Posterior vena cava (tissue), 2 donors: ENCODE measurements at places on chromosomes 11 and 22. TPM values are rescaled to one million over a fixed set of nuclear protein-coding genes. Genes with fewer than 3 reads are reported as not detected.

The CATSPERZ gene
- not detected for total RNA-seq

The MMP13 gene
- total RNA-seq = not detected

The ISX gene
- not detected for total RNA-seq

The B3GAT1 gene
- not detected for total RNA-seq

The LRRC56 gene
- 0.43 TPM for total RNA-seq

DNA sequence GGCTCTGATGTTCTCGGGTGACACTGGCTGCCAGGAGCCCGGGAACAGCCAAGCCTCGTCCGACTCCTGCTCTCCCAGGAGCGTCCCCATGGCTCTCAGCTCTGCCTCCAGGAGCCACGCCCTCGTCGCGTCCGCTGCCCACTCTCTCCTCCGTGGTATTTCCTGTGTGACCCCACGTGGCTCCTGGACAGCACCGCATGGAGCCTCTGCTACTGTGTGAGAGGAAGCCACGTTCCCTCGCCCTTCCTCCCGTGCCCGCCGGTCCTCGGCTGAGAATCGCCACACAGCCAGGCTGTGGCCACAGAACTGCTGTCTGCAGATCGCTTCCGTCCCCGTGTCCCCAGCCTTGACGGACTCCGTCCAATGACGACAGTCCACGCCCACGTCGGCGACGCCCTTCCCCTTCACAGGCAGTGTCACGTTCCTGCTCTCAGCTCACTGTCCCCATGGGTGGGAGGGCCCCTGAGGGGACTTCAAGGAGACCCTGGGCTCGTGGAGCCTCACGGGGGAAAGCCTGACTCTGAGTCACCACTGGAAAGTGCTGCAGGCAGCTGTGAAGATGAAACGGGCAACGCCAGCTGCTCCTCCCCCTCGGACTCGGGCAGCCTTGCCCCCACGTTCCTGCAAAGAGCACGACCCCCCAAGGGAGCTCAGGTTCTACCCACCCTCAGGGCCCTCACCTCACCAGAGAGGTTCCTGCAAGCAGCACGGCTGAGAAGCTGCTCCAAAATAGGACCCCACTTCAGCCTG lies 458.5 kb downstream of the BRD1 start:
- DNase-seq = peak; percentile 71

DNA sequence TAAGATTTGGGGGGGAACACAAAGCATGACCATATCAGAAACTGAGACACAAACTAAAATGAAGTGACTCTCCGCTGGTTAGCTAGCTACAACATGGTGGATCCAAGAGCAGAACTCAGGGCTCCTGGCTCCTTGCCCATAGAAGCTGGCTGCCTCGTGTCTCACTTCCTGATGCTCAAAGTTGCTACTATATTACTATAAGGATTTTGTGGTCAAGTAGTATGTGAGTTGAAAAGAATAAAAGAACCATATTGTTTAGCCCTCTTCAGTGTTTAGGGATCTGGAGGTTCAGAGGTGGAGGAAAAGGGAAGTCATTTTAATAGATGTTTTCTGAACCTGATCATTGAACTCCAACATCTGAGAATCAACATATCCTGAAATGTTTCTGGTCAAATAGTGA lies 16.9 kb upstream of the SIK2 start:
- no peak for DNase-seq

DNA sequence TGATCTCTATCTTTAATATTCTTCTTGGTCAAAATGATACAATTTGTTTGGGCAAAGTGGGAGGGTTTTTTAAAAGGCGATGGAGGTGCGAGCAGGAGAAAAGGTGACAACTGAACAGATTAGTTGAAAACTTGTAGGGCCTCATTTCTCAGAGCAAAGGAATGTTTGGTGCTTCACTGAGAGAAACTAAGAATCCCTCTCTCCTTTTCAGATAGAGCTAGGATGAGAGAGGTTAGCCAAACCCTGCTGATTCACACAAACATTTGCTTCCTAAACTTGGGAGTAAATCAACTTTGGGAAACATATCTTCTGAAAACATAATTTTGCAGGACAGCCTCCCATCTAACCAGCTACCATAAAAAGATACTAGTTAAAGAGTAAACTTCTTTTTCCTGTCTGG lies 57.0 kb downstream of the PHF21A start:
- DNase-seq = no peak

DNA sequence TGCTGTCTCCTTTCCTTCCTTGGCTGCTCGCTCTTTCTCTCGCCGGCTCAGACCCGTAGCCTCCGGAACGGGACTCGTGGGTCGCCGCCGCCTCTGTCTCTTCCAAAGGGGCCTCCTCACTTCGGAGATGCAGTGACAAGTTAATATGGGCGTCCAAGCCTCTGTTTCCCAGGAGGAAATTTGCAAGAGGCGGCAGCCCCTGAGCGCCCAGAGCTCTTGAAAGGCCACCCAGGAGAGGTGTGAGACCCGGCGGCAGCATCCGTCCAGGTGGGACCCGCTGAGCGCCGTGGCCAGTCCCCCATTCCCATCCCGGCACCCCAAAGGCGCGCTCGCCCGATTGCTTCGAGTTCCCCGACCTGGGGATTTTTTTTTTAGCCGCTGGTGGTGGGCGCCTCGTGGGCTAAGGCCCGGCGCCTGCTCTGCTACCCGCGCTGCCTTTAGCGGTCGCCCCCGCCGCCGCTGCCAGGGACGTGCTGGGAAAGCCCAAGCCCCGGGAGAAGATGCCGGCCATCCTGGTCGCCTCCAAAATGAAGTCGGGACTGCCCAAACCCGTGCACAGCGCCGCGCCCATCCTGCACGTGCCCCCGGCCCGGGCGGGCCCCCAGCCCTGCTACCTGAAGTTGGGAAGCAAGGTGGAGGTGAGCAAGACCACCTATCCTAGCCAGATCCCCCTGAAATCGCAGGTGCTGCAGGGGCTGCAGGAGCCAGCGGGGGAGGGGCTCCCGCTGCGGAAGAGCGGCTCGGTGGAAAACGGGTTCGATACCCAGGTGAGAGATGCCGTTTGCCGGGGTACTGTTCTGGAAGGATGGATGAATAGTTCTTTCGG lies 772 bp downstream of the NAV2 start:
- DNase-seq = no peak

DNA sequence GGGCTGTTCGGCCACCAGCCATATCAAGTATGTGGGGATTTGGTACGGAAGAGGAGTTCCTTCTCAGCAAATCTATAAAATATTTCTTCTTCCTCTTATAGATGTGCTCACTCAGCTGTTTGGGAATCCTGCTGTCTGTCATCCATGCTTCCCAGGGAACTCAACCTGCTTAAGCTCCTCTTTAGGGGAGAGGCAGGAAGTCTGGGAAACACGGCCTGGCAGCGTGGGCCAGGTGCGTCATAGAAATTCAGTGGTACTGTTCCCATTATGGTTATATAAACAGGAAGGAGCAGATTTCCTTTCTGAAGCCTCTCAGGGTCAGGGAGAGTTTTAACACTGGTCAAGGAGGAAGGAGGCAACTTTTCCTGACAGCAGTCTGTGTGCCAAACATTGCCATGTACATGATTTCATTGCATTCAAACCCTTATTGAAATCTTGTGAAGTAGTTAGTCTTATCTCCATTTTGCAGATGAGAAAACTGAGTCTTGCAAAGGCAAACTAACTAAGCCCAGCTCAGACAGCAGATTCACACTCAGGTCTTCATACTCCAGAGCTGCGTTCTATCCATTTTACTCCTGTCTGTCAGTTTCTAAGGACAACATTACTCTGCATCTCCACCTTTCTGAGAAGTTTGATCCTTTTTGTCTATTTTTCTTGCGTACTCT lies 35.4 kb upstream of the AMOTL1 start:
- DNase-seq = peak; percentile 84

DNA sequence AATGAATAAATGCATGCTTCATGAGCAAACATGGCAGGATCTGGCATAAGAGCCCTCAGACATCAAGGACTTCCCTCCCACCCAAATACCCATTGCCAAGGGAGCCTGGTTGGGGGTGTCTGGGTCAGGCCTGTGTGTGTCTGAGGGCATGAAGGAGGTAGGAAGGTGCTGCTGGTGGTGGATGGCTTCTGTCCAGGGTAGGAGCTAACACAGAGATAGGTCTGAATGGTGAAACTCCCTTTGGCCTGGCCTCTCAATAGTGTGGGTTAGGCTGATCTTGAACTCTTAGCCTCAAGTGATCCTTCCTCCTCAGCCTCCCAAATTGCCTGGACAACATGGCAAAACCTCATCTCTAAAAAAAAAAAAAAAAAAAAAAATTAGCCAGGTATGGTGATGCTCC lies 2.8 kb downstream of the AMPD3 start:
- DNase-seq = no peak

DNA sequence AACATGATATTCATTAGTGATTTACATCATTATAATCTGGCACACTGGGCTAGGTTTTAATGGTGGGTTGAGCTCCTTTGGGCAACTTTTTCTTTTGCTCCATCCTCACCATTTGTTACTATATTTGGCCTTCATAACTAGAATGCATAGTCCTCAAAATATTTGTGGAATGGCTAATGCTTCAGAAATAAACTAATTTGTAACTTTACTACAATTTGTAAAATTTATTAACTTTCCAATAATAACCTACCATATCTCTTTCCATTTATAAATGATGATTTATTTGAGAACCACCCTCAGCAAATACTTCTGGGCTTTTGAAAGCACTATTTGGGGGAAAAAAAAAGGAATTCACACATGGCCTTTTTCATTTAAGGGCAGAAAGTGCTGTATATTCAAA lies 79.7 kb downstream of the LARGE2 start:
- no peak for DNase-seq

DNA sequence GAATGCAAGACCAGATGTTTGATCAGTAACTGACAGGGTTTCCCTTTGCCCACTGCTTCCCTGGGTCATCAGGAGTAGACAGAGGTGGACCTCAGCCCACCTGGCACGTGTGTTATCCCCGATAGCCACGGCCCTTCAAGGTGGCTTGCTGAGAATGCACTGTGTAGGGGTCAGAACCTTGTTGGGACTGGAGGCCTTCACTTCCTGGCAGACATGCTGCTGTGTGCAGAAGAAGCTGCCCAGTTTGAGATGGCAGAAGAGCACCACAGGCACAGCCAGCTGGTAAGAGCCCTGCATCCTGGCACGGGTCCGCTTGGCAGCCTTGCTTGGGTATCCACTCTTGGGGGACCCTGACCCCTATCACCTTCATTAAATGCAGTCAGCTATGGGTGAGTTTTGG lies 81.8 kb downstream of the SFI1 start:
- DNase-seq = peak; percentile 40

- DNase-seq = no peak
Observed at GRCh38 chr22:26910845-26911244, 253.5 kb downstream of the MIAT start.

GRCh38 chr22:24424901-24425775 lies 2.3 kb upstream of the ADORA2A start:
- DNase-seq = peak; percentile 81

- peak; percentile 95 for DNase-seq
Observed at GRCh38 chr11:9265211-9266131, at the start of gene DENND5A. Gene DENND5A (minus strand): TSS chr11:9265350. CDS start chr11:9265069, 281 bp downstream.

DNA sequence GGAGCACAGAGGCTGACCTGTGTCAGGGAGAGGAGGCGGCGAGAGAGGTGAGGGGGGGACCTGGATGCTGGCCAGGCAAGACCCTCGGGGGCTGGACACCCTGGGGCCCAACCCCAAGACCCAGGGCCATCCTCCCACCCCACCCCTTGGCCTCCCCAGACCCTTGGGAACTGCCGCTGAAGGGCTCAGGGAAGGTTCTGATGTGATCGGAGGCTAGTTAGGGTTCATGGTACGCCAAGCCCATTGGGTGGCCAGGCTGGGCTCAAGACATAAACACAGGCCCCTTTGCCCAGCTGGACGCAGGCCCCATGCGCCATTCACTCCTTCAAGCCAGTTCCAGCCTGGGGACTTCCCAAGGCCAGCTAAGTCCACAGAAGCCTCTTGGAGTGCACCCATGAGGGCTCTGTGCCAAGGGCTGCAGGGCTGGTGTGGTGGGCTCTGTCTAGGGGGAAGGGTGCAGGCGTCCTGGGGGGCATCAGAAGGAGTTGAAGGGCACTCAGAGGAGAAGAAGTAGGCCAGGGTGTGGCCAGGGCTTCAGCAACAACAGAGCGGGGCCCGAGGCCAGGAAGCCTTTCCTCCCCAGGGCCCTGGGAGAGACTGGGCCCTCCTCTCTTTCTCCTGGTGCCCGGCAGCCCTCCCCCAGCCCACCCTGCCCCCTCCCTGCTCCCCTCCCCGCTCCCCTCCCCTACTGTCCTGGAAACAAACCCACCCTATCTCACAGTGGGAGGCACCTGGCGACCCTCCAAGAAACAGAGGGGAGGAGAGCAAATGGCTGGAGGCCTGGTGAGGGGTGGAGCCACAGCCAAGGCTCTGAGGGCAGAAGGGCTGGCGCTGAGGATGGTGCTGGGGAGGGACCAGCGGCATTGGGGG lies 12.9 kb downstream of the TSPAN32 start:
- peak; percentile 92 for DNase-seq
